ENCODE measurements at places on chromosomes 7 and 10.

DNA sequence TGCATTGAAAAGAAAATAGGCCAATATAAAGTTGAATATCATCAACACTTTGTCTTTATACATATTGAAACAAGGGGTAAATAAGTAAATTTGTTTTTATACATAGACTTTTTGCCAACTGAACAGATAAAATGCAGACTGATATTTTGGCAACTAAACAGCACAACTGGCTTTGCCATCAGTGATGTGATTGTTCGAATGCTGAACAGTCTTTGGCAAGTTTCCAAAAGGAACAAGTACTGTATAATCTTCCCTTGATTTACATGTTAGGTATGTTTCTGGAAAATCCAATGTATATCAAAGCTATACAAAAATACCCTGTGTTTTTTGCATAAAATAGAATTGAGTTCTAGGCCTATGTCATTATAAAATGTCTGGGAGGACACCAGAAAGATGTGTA is 18.2 kb upstream of the ANKRD1 start:
- DNase-seq: no peak

DNA sequence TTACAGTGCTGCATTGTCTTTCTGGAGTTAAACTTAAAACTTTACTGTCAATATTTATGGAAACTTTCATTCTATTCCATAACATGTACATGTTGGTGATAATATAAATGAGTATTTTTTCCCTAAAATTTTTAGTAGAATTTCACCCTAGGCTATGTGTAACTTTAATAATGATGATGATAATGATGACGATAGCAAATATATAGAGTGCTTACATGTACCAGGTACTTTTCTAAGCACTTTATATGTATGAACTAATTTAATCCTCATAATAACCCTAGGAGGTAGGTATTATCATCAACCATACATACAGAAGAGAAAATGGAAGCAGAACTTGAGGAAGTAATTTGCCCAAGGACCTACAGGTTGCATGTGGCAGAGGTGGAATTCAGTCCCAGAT is 85.6 kb downstream of the LRRTM3 start:
- DNase-seq: no peak

- no peak for DNase-seq
Observed at GRCh38 chr10:101601541-101601940, 13.4 kb downstream of the DPCD start.

DNA sequence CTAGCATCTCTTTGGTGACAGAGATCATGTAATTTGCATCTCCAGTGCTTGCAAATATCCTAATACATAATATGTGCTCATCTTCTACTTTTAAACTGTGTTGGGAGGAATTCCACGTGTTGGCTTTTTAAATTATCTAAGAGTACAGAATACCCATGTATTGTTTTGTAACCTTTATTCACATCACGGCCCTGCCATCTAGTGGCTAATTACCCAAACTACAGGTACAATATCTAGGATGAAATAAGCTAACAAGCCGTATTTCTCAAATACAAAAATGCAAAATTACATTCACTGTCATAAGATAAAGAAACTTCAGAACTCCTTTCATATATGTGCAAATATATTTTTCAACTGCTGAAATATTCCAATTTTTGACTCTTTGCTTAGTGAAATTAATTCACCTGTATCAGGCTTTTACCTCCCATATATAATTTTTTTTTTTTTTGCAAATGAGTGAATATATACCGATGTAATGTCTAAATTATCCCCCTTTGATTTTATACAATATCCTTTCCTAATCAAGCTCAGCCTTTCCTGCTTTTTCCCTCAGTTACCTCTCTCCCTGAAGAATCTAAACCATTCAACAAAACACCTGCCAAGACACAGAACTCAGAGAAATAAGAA is 30.3 kb upstream of the LSM8 start:
- peak; percentile 16 for DNase-seq

Data from NCI-H2081 (cell line).